ENCODE measurements at places on chromosomes 7 and 10. TPM values are rescaled to one million over a fixed set of nuclear protein-coding genes. Genes with fewer than 3 reads are reported as not detected.

GRCh38 chr10:128011059-128011979, 104.4 kb downstream of the PTPRE start:
- peaks cover 2% of the 10 kb centered on the region for H3K4me1 ChIP-seq
- H3K27me3 ChIP-seq: peaks cover 6% of the 10 kb centered on the region
- peak overlapping the region; percentile 28 for H3K4me3 ChIP-seq

DNA sequence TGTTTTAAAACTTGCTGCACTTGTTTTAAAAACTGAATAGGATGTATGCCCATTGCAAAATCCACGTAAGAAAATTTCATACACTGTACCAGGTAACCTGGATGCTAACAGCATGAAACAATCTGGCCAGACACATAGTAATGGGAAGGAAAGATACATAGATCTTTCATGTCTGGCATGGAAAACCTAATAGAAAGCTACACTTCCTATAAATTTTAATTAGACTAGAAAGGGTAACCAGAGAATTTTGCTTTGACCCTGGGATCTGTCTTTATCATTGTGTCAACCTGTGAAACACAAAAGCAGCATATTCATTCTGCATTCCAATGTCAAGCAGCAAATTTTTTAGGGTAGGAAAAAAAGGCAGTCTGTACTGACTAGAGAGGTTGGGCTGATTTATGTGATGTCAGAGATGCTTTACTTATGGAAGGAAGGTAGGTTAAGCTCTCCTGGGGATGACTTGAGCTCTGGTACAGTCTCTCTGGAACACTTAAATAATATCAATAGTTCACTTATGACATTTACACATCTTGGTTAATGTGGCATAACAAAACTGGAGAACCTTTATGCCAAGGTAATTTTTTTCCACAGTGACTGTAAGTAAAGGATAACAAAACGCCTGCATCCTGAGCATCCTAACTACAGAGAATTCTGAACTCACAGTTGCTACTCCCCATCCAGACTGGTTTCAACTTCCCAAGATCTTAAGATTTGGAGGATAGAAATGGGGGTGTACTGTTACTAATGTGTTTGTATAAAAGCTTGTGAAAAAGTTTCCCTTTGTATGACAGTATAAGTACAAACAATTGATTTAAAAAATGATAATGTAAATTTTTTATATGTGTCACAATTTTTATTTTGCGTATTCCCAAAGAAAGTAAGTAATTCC, 44.7 kb downstream of the DOCK4 start:
- no peak for DNase-seq
- H3K4me1 ChIP-seq: peaks cover 46% of the 10 kb centered on the region
- H3K27ac ChIP-seq: peak overlapping the region; percentile 65
- peak overlapping the region; percentile 13 for H3K4me3 ChIP-seq
- no peaks in the 10 kb centered on the region for H3K27me3 ChIP-seq
- no peaks in the 10 kb centered on the region for H3K36me3 ChIP-seq

GRCh38 chr7:13508586-13508985, 480.9 kb downstream of the ETV1 start:
- H3K27me3 ChIP-seq: no peaks in the 10 kb centered on the region
- DNase-seq: no peak
- H3K27ac ChIP-seq: no peak overlapping the region
- H3K4me1 ChIP-seq: no peaks in the 10 kb centered on the region
- H3K36me3 ChIP-seq: peaks cover 20% of the 10 kb centered on the region
- no peak overlapping the region for H3K4me3 ChIP-seq

GRCh38 chr7:95684037-95684436, 87.7 kb upstream of the PDK4 start:
- no peak for DNase-seq
- no peaks in the 10 kb centered on the region for H3K27me3 ChIP-seq
- no peaks in the 10 kb centered on the region for H3K36me3 ChIP-seq
- H3K4me1 ChIP-seq: 0 out of 2 replicates have a peak, but pooled peaks cover 3% of the 10 kb centered on the region

GRCh38 chr7:45236666-45237065, 79.1 kb downstream of the RAMP3 start:
- H3K27ac ChIP-seq: no peak overlapping the region
- peaks cover 2% of the 10 kb centered on the region for H3K27me3 ChIP-seq
- H3K4me1 ChIP-seq: no peaks in the 10 kb centered on the region
- H3K4me3 ChIP-seq: no peak overlapping the region

- no peaks in the 10 kb centered on the region for H3K36me3 ChIP-seq
- peaks cover 51% of the 10 kb centered on the region for H3K4me1 ChIP-seq
- no peak overlapping the region for H3K4me3 ChIP-seq
- DNase-seq: no peak
Observed at GRCh38 chr7:24967696-24968095, 12.3 kb downstream of the OSBPL3 start.

DNA sequence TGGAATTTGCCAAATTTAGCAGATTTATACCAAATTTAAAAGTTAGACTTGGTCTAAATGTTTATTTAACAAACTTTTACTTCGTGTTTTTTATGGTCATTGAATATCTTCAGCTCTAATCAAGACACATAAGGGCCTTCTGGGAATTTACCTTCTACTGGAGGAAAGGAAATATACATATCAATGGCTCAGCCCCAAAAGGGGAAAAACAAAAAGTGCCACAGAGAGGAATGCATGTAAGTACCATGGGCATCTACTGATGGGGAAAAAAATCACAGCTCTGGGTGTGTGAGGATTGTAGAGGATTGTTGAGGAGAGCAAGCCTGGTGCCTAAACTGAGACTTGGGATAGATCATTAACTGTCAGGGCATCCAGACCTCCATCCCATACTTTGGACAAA, 260.3 kb downstream of the SORCS1 start:
- no peak overlapping the region for H3K4me3 ChIP-seq
- H3K36me3 ChIP-seq: no peaks in the 10 kb centered on the region

DNA sequence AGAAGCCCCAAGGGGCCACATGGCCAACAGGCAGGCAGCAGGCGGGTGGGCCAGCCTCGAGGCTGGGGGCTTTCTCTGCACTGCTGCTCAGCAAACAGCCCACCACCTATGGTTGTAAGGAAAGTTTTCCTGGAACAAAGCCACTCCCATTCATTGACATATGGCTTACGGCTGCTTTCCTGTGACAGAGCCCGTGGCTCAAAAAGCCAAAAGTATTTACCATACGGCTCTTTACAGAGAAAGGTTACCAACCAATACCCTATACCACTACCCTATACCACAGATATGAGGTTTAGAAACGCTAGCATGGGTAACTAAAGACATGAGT, 152.7 kb downstream of the MAD1L1 start:
- no peaks in the 10 kb centered on the region for H3K27me3 ChIP-seq
- peaks cover 6% of the 10 kb centered on the region for H3K4me1 ChIP-seq
- H3K36me3 ChIP-seq: peaks cover 4% of the 10 kb centered on the region
- peak overlapping the region; percentile 37 for H3K27ac ChIP-seq

GRCh38 chr10:118812393-118812740, 57.6 kb upstream of the CACUL1 start:
- peaks cover 8% of the 10 kb centered on the region for H3K4me1 ChIP-seq
- no peak overlapping the region for H3K27ac ChIP-seq
- H3K4me3 ChIP-seq: no peak overlapping the region
- H3K36me3 ChIP-seq: no peaks in the 10 kb centered on the region
- no peaks in the 10 kb centered on the region for H3K27me3 ChIP-seq

DNA sequence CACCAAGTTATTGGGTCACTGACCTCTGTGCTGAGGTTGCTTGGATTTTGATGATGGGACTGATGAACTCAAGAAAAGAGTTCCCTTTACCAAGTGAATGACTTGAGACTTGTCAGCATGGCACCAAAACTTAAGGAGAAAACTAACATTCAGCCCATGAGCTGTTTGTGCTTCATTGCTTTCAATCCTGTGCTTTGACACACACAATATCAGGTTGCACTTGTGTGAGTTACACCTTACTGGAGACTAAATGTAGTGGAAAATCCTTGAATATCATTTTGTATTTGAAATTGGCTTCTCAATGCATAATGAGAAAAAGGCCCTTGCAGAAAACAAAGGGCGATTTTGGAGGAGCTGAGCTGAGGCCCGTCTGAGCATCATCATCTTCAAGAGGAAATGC, 2.7 kb downstream of the BAG3 start:
- H3K4me3 ChIP-seq: peak overlapping the region; percentile 71
- no peaks in the 10 kb centered on the region for H3K36me3 ChIP-seq
- H3K4me1 ChIP-seq: peaks cover 50% of the 10 kb centered on the region
- no peak for DNase-seq

- H3K27me3 ChIP-seq: no peaks in the 10 kb centered on the region
- H3K4me1 ChIP-seq: peaks cover 25% of the 10 kb centered on the region
- DNase-seq: no peak
- H3K4me3 ChIP-seq: no peak overlapping the region
- no peaks in the 10 kb centered on the region for H3K36me3 ChIP-seq
- no peak overlapping the region for H3K27ac ChIP-seq
Observed at GRCh38 chr7:50728184-50728583, 54.5 kb downstream of the GRB10 start.

GRCh38 chr10:129788215-129788614, 175.9 kb downstream of the EBF3 start:
- H3K36me3 ChIP-seq: peaks cover 3% of the 10 kb centered on the region
- no peak overlapping the region for H3K27ac ChIP-seq
- DNase-seq: no peak
- no peaks in the 10 kb centered on the region for H3K27me3 ChIP-seq
- H3K4me1 ChIP-seq: no peaks in the 10 kb centered on the region

- no peak for DNase-seq
- H3K4me1 ChIP-seq: peaks cover 44% of the 10 kb centered on the region
- no peaks in the 10 kb centered on the region for H3K27me3 ChIP-seq
- H3K4me3 ChIP-seq: no peak overlapping the region
- no peak overlapping the region for H3K27ac ChIP-seq
Observed at GRCh38 chr7:4244041-4244440, 438.1 kb upstream of the FOXK1 start.

GRCh38 chr7:156682928-156683327, 42.4 kb downstream of the RNF32 start:
- H3K27ac ChIP-seq: no peak overlapping the region
- H3K4me3 ChIP-seq: no peak overlapping the region
- no peaks in the 10 kb centered on the region for H3K27me3 ChIP-seq
- no peaks in the 10 kb centered on the region for H3K4me1 ChIP-seq
- DNase-seq: no peak

DNA sequence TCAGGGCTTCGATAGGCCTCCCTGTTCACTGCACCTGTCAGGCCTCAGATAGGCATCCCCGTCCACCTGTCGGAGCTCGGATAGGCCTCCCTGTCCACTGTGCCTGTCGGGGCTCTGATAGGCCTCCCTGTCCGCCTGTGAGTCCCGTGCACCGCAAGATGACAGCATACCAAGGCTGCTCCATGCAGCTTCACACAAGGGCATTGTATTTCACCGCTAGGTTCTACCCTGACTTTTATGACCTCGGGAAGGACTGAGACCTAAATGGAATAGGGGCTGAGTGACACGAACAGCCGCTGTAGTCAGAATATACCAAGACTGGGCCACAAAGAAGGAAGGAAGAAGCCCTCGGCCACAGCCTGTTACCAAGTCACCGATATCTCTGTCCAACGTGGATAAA, 271.2 kb downstream of the DIP2C start:
- no peaks in the 10 kb centered on the region for H3K27me3 ChIP-seq
- peaks cover 4% of the 10 kb centered on the region for H3K4me1 ChIP-seq
- peaks cover 4% of the 10 kb centered on the region for H3K36me3 ChIP-seq
- no peak overlapping the region for H3K4me3 ChIP-seq
- 0 out of 2 replicates have a peak overlapping the region, but pooled peaks have one; percentile 41 for H3K27ac ChIP-seq
- DNase-seq: no peak

GRCh38 chr10:6195376-6195775, 7.4 kb upstream of the PFKFB3 start:
- H3K4me3 ChIP-seq: no peak overlapping the region
- no peak overlapping the region for H3K27ac ChIP-seq
- H3K27me3 ChIP-seq: peaks cover 27% of the 10 kb centered on the region
- no peak for DNase-seq
- peaks cover 12% of the 10 kb centered on the region for H3K4me1 ChIP-seq

- H3K27ac ChIP-seq: no peak overlapping the region
- no peaks in the 10 kb centered on the region for H3K36me3 ChIP-seq
- no peaks in the 10 kb centered on the region for H3K27me3 ChIP-seq
- H3K4me1 ChIP-seq: peaks cover 4% of the 10 kb centered on the region
- no peak for DNase-seq
Observed at GRCh38 chr10:120360571-120360970, 96.5 kb upstream of the PLPP4 start.

- DNase-seq: no peak
- H3K27me3 ChIP-seq: no peaks in the 10 kb centered on the region
- peaks cover 3% of the 10 kb centered on the region for H3K4me1 ChIP-seq
- H3K36me3 ChIP-seq: no peaks in the 10 kb centered on the region
Observed at GRCh38 chr10:34213193-34213804, 601.8 kb downstream of the PARD3 start.

ZMYND11 gene
- total RNA-seq: 19.2 TPM

ZNRF2 gene
- total RNA-seq: 17.8 TPM

SORCS1 gene
- total RNA-seq: 3.3 TPM

SPDYE8 gene
- total RNA-seq: not detected

GNGT1 gene
- 0.63 TPM for total RNA-seq

ARHGAP22 gene
- 8.2 TPM for total RNA-seq

PNLIPRP2 gene
- total RNA-seq: 0.28 TPM

TMEM225B gene
- 0.78 TPM for total RNA-seq

ABCA13 gene
- 0.05 TPM for total RNA-seq

MSS51 gene
- 3.1 TPM for total RNA-seq

Data from WTC11 (cell line).